AG10803 (cell line): ENCODE measurements at places on chromosomes 3 and 15.

GRCh38 chr3:137065381-137065780 lies 107.6 kb downstream of the IL20RB start:
- DNase-seq, result no peak

DNA sequence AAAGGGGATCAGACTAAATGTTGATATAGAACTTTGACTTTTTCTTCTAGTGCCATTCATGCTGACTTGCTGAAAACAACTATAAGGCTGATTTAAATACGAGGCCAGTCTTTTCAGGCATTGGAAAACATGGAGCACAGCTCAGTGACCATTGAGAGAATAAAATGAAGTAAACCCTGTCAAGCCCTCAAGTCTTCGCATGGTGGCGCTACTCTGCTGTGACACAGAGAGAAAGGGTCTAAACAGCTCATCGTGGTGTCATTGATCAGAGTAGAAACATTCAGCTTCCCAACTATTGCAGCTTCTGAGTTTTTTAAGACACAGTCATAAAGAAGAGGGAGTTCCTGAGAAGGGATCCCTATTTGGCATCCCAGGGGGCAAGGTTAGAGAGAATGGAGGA lies 716.2 kb downstream of the DIPK2A start:
- no peak for DNase-seq

DNA sequence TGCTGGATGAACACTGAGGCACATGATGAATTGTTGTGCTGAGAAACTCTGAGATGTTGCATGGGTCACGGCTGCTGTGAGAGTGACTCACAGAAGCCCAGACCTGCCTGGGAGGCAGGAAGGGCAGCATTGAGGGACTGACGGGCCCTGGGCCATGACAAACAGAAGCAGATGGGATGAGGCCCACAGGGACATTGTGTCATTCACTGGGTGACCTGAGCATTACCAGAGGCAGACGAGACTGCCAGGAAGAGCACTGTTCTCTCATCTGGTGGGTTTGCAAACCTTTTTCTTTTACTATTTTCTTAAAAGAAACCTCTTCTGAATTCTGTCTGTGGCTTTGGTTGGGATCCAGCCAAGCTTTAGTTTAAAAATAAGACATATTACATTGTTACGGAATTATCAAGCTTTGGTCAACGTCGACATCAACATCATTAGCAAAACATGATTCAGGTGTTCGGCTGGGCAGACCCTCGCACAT lies 67.8 kb downstream of the BDH1 start:
- DNase-seq, result peak; percentile 93

GRCh38 chr15:59051873-59052861 lies 52.8 kb upstream of the CCNB2 start:
- DNase-seq, result no peak

DNA sequence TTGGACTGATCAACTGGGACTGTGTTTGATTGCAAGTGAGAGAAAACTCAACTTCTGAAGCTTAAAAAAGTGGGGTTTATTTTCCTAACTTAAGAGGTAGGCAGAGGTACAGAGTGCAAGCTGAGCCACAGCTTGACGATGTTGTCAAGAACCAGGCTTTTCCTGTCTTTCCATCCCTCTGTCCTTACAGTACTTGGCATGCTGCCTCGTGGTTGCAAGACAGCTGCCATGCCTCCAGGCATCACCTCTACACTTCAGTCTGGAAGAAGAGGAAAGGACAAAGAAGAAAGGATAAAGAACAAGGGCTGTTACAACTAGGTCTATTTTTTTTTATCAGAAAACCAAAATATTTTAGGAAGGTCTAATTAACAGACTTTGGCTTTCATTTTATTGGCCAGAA lies 51.8 kb upstream of the GALNT15 start:
- DNase-seq, result no peak

DNA sequence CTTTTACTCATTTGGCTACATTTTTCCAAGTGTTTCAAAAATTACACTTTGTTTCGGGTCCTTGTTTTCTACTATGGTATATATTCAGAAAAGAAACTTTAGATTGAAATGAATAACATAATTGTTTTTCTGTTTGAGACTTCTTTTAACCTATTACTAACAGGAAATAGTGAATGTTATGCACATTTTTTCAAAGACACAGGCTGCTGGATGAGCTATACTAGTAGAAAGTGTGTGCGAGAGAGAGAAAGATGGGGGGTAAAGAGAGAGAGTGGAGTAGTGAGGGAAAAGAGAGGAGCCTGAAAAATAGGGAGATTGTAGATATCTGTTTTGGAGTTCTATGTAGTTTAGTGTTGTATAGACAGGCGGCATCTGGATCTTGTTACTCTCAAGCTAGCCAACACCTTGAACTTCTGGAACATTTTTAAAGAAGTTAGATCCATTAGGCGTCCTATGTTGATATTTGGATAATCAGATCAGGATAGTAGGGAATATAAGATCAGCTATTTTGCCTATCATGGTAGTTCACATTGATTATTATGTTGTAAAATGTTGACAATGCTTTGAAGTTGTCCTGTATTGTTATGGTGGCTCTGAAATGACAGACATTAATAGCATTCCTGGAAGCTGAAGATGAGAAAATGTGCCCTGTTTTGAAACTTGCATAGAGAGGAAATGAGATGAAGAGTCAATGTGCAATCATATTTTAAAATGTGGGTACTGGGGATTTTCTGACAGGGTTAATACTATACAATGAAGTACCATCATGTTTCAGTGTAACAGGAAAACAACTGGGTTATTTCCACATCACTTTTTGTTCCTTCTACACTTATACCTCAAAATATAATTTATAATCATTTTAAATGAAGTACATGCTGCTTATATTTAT lies 2.6 kb downstream of the RBMS3 start:
- peak; percentile 26 for DNase-seq
